ENCODE measurements at places on chromosomes 6 and 20.

GRCh38 chr6:18349386-18349785 is 37.8 kb upstream of the RNF144B start:
- H3K4me1 ChIP-seq, result no peaks in the 10 kb centered on the region
- DNase-seq, result no peak
- H3K27ac ChIP-seq, result no peak overlapping the region
- H3K27me3 ChIP-seq, result peaks cover 17% of the 10 kb centered on the region

DNA sequence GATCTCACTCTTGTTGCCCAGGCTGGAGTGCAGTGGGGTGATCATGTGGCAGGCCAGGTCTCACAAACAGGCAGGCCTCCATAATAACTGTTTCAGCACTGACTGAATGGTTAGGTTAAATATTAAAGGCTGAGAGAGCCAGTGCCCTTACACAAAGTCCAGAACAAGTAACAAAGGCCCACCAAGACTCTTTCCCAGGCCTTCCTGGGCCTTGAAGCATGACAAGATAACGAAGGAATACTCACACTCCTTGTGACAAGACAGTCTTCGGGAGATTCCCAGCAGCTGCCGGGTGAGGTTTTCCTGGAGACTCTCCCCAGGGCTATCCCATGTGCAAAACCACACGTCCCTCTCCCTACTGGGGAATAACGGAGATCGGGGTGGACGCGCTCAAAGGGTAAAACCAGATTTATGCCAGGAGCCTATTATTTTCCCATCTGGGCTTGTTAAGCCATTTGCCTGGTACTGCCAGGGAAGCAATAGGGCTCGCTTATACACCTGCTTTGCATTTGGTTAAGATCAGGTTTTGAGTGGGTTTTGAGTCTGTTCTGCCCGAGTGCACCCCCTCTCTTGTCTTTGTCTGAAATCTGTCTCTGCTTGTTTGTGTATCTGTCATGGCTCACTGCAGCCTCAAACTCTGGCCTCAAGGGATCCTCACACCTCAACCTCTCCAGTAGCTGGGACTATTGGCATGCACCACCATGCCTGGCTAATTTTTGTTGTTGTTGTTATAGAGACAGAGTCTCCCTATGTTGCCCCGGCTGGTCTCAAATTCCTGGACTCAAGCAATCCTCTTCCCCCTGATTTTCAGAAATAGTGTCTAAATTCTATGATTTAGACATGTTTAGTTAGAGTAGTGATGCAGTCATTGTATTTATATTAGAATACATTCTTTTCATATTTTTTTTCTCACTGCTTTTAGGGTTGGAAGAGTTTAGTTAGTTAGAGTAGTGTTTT is 1.4 kb upstream of the ENPP3 start:
- H3K27ac ChIP-seq, result no peak overlapping the region
- H3K36me3 ChIP-seq, result peaks cover 4% of the 10 kb centered on the region
- peaks cover 4% of the 10 kb centered on the region for H3K4me1 ChIP-seq
- H3K4me3 ChIP-seq, result no peak overlapping the region
- H3K27me3 ChIP-seq, result no peaks in the 10 kb centered on the region
- DNase-seq, result no peak

DNA sequence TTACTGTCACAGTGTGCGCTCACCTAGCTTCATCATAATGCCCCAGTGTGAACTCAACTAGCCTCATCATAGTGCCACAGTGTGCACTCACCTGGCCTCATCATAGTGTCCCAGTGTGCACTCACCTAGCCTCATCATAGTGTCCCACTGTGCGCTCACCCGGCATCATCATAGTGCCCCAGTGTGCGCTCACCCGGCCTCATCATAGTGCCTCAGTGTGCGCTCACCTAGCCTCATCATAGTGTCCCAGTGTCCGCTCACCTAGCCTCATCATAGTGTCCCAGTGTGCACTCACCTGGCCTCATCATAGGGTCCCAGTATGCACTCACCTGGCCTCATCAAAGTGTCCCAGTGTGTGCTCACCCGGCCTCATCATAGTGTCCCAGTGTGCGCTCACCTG is 10.6 kb downstream of the TMEM242 start:
- H3K4me3 ChIP-seq, result no peak overlapping the region
- H3K36me3 ChIP-seq, result peaks cover 34% of the 10 kb centered on the region
- DNase-seq, result no peak

GRCh38 chr6:53315086-53315724 is 33.5 kb downstream of the ELOVL5 start:
- peak overlapping the region; percentile 70 for H3K4me3 ChIP-seq
- H3K27me3 ChIP-seq, result no peaks in the 10 kb centered on the region
- H3K36me3 ChIP-seq, result peaks cover 4% of the 10 kb centered on the region
- H3K4me1 ChIP-seq, result peaks cover 66% of the 10 kb centered on the region

DNA sequence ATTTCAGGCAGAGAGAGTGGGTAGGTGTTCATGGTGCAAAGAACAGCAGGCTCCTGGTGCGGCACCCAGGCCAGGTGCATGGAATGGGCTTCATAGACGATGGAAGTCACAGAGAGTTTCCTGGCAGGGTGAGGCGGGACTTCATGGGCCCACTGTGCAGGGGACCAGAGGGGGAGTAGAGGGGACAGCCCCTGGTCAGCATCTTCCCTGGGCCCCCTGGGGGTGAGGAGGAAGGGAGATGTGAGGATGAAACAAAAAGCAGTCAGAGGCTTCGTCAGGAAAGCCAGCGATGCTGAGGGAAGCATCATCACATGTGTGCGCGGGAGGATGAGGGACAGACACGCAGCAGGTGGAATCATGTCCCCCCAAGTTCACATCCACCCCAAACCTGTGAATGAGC is 2.4 kb upstream of the THBS2 start:
- H3K36me3 ChIP-seq, result peaks cover 4% of the 10 kb centered on the region
- H3K4me1 ChIP-seq, result peaks cover 9% of the 10 kb centered on the region
- no peak overlapping the region for H3K4me3 ChIP-seq
- H3K27me3 ChIP-seq, result peaks cover 79% of the 10 kb centered on the region
- H3K27ac ChIP-seq, result no peak overlapping the region
- no peak for DNase-seq

GRCh38 chr20:54184904-54185626 is 11.3 kb upstream of the CYP24A1 start:
- H3K4me3 ChIP-seq, result no peak overlapping the region
- no peaks in the 10 kb centered on the region for H3K36me3 ChIP-seq
- H3K27ac ChIP-seq, result peak overlapping the region; percentile 53
- H3K27me3 ChIP-seq, result peaks cover 66% of the 10 kb centered on the region
- peaks cover 2% of the 10 kb centered on the region for H3K4me1 ChIP-seq

DNA sequence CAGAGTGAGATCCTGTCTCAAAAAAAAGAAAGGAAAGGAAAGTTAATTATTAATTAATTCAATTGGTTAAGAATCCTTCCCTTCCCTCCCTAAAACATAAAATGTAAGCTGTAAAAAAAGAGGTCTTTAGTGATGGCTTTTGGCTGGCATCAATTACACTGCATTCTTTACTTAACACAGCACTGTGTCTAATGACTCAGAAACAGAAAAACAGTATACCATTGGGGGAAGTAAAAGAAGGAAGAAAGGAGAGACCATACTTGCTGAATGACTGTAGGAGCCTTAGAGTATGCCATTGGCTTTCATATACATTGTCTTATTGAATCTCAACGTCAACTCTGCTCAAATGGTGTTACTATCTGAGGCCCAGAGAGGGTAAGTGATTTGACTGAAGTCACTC is 18.3 kb upstream of the CITED2 start:
- no peaks in the 10 kb centered on the region for H3K4me1 ChIP-seq
- no peak for DNase-seq
- H3K4me3 ChIP-seq, result no peak overlapping the region

- peaks cover 14% of the 10 kb centered on the region for H3K27me3 ChIP-seq
- H3K27ac ChIP-seq, result no peak overlapping the region
- DNase-seq, result no peak
- no peak overlapping the region for H3K4me3 ChIP-seq
- no peaks in the 10 kb centered on the region for H3K4me1 ChIP-seq
Observed at GRCh38 chr6:125224231-125224861, 70.8 kb downstream of the TPD52L1 start.

DNA sequence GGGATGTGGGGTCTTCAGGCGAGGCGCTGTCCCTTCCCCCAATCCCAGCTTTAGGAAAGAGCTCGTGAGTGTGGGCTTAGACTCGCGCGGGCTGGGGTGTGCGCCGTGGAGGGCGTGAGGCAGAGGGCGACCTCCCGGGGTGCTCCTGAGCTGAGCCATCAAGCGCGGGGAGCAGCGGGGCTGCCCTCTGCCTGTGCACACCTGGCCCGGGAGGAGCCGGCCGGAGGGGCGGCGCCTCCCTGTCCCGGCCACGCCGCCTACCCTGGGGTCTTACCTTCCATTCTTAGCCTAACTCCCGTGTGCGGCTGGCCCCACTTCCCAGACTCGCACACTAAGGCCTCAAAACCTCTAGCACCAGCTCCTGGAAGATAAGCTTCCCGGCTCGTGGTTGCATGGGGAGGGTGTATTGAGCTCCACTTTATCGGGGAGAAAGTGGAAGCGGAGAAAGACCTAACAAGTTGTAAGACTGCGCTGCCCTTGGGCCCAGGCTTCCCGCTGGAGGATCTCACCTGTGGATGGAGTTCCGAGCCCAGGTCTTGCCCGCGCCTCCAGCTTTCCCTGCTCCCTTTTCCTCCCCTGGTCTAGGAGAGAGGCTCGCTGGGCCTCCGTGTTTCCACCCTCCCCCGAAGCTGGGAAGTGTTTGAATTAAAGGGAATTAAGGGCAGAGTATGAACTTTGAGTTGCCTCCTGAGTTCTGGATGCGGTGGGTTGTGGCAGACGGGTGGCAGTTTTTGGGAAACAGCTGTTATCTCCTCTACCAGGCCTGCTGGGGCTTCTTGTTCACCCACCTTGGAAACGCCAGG is 1.2 kb downstream of the DNMT3B start:
- H3K27ac ChIP-seq, result no peak overlapping the region
- H3K27me3 ChIP-seq, result no peaks in the 10 kb centered on the region
- peak overlapping the region; percentile 92 for H3K4me3 ChIP-seq
- peaks cover 10% of the 10 kb centered on the region for H3K4me1 ChIP-seq
- no peak for DNase-seq
- H3K36me3 ChIP-seq, result no peaks in the 10 kb centered on the region

DNA sequence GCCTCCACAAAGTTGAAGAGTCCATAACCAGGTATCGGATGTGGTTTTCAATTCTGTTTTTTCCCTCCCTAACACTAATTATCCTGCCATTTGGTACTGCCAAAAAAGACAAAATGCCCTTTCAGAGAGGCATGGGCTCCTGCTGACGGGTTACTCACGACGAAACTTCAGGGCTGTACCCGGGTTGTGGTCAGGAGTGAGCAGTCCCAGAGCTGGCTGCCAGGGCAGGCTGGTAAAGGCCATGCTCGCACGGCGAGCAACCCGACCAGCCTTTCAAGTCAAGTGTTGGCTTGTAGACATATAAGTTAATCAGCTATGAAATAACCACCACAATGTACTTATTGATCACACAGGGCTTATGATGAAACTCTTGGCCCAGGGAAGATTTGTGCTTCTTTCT is 152.5 kb downstream of the FOXC1 start:
- DNase-seq, result no peak
- H3K36me3 ChIP-seq, result no peaks in the 10 kb centered on the region
- H3K4me3 ChIP-seq, result no peak overlapping the region
- H3K4me1 ChIP-seq, result no peaks in the 10 kb centered on the region
- no peak overlapping the region for H3K27ac ChIP-seq
- no peaks in the 10 kb centered on the region for H3K27me3 ChIP-seq

- peaks cover 2% of the 10 kb centered on the region for H3K4me1 ChIP-seq
- no peaks in the 10 kb centered on the region for H3K36me3 ChIP-seq
- no peak overlapping the region for H3K27ac ChIP-seq
- H3K27me3 ChIP-seq, result peaks cover 28% of the 10 kb centered on the region
- DNase-seq, result no peak
Observed at GRCh38 chr6:25835442-25836283, 3.8 kb upstream of the SLC17A1 start.

DNA sequence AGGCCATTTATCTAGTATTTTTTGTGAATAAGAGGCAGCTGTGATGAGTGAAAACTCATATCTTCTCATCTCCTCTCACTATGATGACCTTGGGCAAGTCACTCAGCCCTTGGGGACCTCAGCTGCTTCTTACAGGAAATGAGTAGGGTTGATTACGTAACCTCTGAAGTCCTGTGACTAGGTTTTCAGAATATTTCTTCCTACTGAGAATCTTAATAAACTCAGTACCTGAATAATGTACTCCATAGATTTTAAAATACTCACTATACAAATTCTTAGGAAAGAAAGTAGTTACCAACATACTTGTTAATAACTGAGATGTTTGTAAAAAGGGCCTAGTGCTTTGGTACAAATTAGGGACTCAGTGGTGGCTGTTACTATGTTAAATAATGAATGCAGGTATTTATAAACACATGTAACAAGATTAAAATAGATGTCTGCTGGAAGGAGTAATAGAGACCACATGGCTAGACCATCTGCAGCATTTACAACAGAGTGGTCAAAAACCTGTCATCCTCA is 60.9 kb downstream of the RPRD1B start:
- peak overlapping the region; percentile 88 for H3K27ac ChIP-seq
- H3K4me1 ChIP-seq, result peaks cover 17% of the 10 kb centered on the region
- H3K4me3 ChIP-seq, result no peak overlapping the region
- H3K27me3 ChIP-seq, result no peaks in the 10 kb centered on the region

- peak overlapping the region; percentile 97 for H3K4me3 ChIP-seq
- H3K36me3 ChIP-seq, result no peaks in the 10 kb centered on the region
- peak overlapping the region; percentile 97 for H3K27ac ChIP-seq
- H3K27me3 ChIP-seq, result no peaks in the 10 kb centered on the region
Observed at GRCh38 chr6:2990248-2990931, 9.3 kb upstream of the NQO2 start.

- peak overlapping the region; percentile 62 for H3K27ac ChIP-seq
- H3K4me1 ChIP-seq, result peaks cover 10% of the 10 kb centered on the region
- no peak overlapping the region for H3K4me3 ChIP-seq
Observed at GRCh38 chr20:821731-822065, 11.8 kb upstream of the FAM110A start.

DNA sequence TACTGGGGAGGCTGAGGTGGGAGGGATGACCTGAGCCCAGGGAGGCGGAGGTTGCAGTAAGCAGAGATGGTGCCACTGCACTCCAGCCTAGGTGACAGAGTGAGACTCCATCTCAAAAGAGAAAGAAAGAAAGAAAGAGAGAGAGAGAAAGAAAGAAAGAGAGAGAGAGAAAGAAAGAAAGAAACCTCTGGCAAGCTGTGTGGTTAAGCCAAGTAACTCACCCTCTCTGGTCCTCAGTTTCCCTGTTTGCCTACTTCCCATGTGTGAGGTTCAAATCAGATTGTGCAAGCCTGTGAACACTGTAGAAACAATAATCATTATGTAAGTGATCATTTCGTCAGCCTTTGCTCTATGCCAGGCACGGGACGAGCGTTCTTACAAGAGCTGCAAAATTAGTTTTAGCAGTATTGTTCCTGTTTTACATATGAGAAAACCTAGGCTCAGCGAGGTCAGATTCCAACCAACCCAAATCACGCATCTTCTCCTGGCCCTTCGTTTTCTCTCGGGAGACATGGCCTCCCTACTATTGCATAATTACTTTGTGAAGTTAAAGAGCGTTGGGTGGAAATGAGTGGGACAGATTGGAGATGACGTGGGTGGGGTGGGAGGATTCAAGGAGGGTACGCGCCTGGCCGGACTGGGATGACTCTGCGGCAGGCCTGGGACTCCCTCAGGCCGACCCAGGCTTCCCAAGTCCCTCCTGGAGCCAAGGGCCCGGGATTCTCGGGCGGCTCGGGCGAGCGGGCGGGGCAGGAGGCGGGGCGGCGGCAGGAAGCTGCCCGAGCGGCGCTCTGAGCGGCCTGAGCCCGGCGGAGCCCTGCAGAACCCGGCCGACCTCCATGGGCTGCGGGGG is at the start of gene SNX21:
SNX21 (plus strand) TSS at position 770 of the 853 bp plus-strand sequence. CDS start 121 bp downstream, outside the sequence.
- H3K27me3 ChIP-seq, result peaks cover 5% of the 10 kb centered on the region
- peak within 1 kb of the TSS; percentile 95 for H3K4me3 ChIP-seq
- DNase-seq, result no peak
- peak within 1 kb of the TSS; percentile 89 for H3K27ac ChIP-seq
- peaks cover 23% of the 10 kb centered on the region for H3K4me1 ChIP-seq
- peaks cover 2% of the 10 kb centered on the region for H3K36me3 ChIP-seq

- H3K4me3 ChIP-seq, result peak overlapping the region; percentile 47
- H3K36me3 ChIP-seq, result no peaks in the 10 kb centered on the region
- DNase-seq, result no peak
- peaks cover 2% of the 10 kb centered on the region for H3K4me1 ChIP-seq
- peaks cover 20% of the 10 kb centered on the region for H3K27me3 ChIP-seq
Observed at GRCh38 chr20:35290186-35290886, 1.9 kb downstream of the FAM83C start.
